ENCODE measurements at places on chromosomes 11 and 22. TPM values are rescaled to one million over a fixed set of nuclear protein-coding genes. Genes with fewer than 3 reads are reported as not detected.

- peak overlapping the region; percentile 68 for H3K27ac ChIP-seq
- no peak for DNase-seq
- H3K36me3 ChIP-seq, result peaks cover 39% of the 10 kb centered on the region
- peak overlapping the region; percentile 49 for H3K4me3 ChIP-seq
- peaks cover 75% of the 10 kb centered on the region for H3K27me3 ChIP-seq
Measured at GRCh38 chr11:827146-827896, 398 bp upstream of the CRACR2B start.

DNA sequence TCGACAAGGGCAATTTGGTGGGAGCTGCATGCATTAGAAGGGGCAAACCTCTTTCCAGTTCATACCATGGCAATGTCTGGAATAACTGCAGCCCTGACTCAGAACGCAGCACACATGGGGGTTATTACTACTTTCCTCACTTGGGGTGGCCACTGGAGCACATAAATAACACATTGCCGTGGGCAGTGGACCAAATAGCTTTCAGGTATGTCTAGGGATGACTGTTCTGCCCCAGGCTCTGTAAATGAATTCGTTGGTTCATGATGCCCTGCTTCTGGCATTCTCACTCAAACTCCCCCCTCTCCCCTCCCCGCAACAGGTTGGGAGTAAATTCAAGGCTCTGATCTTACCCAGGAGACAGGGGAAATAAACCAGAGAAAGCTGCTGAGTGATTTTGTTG is 238.0 kb upstream of the PLET1 start:
- no peaks in the 10 kb centered on the region for H3K36me3 ChIP-seq
- H3K27me3 ChIP-seq, result no peaks in the 10 kb centered on the region
- H3K4me1 ChIP-seq, result no peaks in the 10 kb centered on the region
- H3K4me3 ChIP-seq, result no peak overlapping the region

DNA sequence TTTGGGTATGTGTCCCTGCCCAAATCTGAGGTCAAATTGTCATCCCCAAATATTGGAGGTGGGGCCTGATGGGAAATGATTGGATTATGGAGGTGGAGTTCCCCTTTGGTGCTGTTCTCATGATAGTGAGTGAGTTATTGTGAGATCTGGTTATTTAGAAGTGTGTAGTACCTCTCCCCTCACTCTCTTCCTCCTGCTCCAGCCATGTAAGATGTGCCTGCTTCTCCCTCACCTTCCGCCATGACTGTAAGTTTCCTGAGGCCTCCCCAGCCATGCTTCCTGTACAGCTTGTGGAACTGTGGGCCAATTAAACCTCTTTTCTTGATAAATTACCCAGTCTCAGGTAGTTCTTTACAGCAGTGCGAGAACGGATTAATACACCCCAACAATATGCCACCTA is 9.0 kb downstream of the GAB2 start:
- no peaks in the 10 kb centered on the region for H3K27me3 ChIP-seq
- H3K27ac ChIP-seq, result no peak overlapping the region
- H3K4me1 ChIP-seq, result peaks cover 7% of the 10 kb centered on the region

DNA sequence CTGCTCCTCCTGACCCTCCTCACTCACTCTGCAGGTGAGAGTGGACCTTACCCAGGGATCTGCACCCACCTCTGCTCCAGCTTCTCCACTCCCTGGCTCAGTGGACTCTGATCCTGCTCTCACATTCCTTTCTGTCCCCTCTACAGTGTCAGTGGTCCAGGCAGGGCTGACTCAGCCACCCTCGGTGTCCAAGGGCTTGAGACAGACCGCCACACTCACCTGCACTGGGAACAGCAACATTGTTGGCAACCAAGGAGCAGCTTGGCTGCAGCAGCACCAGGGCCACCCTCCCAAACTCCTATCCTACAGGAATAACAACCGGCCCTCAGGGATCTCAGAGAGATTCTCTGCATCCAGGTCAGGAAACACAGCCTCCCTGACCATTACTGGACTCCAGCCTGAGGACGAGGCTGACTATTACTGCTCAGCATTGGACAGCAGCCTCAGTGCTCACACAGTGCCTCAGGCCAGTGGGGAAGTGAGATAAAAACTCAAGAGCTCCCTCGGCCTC is 29.7 kb upstream of the VPREB1 start:
- DNase-seq, result no peak
- H3K4me1 ChIP-seq, result no peaks in the 10 kb centered on the region
- no peaks in the 10 kb centered on the region for H3K36me3 ChIP-seq
- H3K27me3 ChIP-seq, result no peaks in the 10 kb centered on the region
- H3K4me3 ChIP-seq, result no peak overlapping the region
- H3K27ac ChIP-seq, result no peak overlapping the region

Gene NXPE2
- total RNA-seq, result 0.40 TPM

- no peaks in the 10 kb centered on the region for H3K4me1 ChIP-seq
- no peak overlapping the region for H3K4me3 ChIP-seq
- H3K27me3 ChIP-seq, result no peaks in the 10 kb centered on the region
- no peak overlapping the region for H3K27ac ChIP-seq
- H3K36me3 ChIP-seq, result peaks cover 12% of the 10 kb centered on the region
Measured at GRCh38 chr11:86288776-86289507, 13.1 kb upstream of the HIKESHI start.

Gene FXYD6
- total RNA-seq, result 78.9 TPM

DNA sequence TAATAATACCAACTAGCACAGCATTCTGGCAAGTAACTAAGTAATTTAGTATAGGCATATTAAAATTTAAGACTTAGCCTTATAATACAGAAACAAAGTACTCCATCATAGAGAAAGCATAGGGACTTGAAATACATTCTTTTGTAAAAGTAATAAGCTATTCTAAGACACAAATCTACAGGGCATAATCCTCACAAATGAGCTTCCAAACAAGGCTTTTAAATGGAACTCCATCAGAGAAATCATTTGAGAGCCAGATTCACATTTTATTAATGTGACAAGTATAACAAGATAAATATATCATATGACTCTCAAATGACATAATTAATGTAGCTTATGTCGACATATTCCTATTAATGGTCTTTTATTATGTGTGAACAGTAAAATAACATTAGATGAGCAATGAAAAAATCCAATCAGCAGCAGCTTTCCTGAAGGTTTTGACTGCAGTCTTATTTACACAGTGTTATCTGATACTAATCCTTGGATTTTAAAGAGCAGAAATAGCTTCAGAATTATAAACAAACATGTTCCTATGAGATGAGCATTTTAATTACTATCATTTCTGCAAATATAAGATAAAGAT is 241.4 kb downstream of the TTC28 start:
- H3K36me3 ChIP-seq, result no peaks in the 10 kb centered on the region
- no peak for DNase-seq
- H3K4me3 ChIP-seq, result no peak overlapping the region

Gene SELENOH
- 86.8 TPM for total RNA-seq

GRCh38 chr11:2195756-2196088 is 24.1 kb upstream of the TH start:
- H3K27ac ChIP-seq, result no peak overlapping the region
- H3K27me3 ChIP-seq, result no peaks in the 10 kb centered on the region
- no peaks in the 10 kb centered on the region for H3K4me1 ChIP-seq
- no peak for DNase-seq
